ENCODE measurements at places on chromosomes 2 and 18.
A peak's percentile ranks its signal among the peaks of the same experiment; 100 is the strongest.

DNA sequence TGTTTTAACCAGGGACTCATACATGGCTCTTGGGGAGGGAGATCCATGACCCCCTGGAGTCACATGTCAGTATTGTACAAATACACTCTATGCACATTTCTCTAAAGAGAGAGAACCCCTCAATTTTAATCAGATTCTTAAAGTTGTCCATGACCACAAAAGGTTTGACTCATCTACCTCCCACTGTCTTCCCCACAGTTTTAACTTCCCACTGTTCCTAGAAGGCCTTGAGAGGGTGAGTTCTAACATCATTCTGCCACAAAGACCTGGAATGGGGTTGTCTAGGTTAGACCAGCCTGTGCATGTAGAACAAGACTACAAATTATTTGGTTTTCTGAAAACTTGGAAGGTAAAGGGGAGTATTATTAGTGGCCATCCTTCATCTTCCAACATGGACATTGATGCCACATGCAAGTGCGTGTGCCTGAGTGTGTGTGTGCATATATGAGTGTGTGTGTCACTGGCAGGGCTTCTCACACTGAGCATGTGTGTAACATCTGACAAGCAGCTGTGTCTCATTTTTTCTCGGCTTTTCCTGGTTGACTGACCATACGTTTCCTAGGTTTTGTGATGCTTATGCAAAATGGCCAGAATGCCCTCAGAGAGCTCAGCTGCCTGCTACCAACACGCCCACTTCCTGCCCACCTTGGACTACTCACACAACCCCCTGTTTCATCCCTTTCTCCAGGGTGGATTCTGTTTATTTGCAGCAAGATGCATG lies 94.6 kb upstream of the LGALSL start:
- peak; percentile 70 for DNase-seq

- DNase-seq: no peak
Observed at GRCh38 chr2:215479121-215479520, 43.3 kb upstream of the FN1 start.

DNA sequence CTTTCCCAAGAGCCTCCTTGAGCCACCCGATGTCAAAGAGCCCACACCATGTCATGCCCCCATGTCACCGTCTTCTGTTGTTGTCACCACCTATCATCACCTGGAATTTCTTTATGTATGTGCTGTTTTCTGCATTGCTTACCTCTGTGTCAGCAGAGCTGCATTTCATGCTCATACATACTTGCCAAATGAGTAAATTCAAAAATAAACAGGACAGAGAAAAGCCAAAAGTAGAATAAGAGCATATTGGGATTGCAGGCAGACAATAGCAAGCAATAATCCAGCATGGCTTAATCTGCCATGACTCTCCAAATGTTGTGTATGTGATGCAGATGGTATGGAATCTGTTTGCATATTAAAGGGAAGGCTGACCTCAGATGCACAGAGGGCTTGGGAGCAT lies 15.3 kb upstream of the RGPD4 start:
- DNase-seq: no peak

GRCh38 chr2:236167297-236168109 lies 683 bp downstream of the GBX2 start:
- DNase-seq: no peak

DNA sequence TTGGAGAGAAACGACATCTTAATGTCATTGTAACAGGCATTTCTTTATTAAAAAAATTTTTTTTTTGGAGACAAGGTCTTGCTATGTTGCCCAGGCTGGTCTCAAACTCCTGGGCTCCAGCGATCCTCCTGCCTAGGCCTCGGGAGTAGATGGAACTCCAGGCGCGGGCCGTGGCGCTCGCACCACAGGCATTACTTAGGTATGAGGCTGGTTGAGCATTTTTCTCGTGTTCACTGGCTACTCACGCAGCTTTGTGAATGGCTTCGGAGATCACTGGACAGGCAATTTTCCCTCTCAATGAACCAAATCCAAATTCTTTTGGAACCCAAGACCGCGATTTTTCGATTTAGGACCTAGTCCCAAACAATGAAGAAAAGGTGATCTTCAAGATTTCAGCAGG lies 795 bp upstream of the TCF7L1 start:
- no peak for DNase-seq

DNA sequence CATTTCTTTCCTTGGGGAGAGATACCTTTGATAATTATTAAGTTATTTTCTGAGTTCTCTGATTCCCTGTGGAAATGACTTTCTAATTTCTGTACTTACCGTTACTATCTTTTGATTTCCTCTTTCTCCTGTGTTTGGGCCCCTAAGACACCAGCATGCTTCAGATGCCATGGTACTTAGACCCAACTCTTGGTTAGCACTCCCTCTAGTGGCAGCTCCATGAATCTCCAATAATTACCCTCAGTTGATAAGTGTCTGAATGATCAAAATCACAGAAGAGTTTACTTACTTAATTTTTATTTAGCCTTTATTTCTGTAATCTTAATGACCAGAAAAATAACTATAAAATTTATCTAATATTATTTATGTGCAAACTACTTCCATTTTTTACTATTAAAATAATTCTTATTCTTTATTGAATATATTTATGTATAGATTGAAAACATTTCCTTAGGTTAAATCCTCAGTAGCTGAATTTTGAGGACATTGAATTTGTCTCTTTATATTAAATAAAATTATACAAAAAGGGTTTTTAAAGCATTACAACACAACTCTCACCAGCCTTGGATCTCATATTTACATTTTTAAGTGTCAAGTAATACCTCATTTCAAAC lies 300.4 kb downstream of the KCNS3 start:
- DNase-seq: peak; percentile 40

DNA sequence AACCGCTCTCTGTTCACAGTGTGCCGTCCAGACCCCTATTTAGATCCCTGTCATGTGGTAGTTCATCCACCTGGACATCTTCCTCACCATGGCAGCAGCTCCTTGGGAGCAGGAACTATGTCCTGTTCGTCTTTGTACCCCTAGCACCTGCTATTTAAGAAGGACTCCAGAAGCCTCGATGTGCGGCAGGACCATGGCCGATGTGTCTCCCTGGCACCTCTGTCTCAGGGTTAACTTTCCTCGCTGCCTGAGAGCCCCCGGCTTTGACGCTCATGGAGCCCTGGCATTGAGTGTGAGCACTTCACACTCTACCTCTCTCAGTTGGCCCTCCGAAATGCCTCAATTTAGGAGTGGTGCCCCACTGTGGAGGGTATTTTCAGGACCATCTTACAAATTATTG lies 152.0 kb downstream of the FAM210A start:
- DNase-seq: no peak

- no peak for DNase-seq
Observed at GRCh38 chr2:240662681-240663080, 20.0 kb downstream of the AQP12B start.

GRCh38 chr2:216490061-216490460 lies 8.6 kb upstream of the RPL37A start:
- peak; percentile 53 for DNase-seq

DNA sequence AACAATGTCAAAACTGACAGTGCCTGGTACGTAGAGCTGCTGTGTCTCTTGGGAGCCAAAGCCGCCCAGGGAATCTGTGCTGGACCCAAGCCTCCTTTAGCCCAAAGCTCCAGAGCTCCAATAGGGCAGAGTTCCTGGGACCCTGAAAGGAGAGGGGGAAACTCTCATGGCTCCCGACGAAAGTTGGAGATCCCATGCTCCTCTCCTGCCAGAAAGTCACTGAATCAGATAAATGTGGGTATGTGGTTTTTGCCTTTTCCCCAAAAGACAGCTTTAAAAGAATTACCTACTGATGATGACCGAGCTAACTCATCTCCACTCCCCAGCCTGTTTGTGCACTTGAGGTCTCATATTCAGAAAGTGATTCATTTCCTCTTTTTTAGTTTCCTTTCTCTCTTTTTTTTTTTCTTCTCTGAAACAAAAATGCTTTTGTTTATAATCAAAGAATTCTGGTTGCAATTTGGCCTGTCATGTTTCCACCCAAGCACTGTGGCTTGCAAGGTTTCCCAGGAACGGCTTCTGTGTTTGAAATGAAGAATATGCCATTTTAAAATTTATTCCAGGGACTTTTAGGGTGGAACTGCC lies 14.1 kb upstream of the PMAIP1 start:
- peak; percentile 82 for DNase-seq

GRCh38 chr18:26022585-26022984 lies 67.8 kb downstream of the SS18 start:
- DNase-seq: no peak

GRCh38 chr18:6810191-6810590 lies 80.7 kb downstream of the ARHGAP28 start:
- no peak for DNase-seq

- DNase-seq: no peak
Observed at GRCh38 chr2:157244691-157245090, 12.8 kb upstream of the GALNT5 start.

- DNase-seq: no peak
Observed at GRCh38 chr18:13528739-13529392, 197.5 kb downstream of the FAM210A start.

DNA sequence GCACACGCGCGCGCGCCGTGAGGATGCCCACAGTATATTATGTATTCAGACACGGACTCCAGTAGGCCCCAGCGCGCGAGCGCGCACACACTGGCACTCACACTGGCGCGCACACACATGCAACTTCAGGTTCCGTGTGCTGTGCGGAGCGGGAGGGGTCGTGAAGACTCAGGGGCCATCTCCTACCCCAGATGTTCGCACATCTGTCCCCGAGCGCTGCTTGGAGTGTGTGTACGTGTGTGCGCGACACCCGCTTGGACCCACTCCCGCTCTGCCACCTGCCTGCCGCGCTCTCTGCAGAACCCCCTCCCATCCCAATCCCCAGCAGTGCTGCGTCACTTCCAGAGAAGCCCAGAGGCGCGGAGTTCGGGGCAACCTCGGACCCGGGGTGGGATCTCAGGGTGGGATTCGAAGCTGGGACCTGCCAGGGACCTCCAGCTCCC lies 2.6 kb downstream of the NRP2 start:
- no peak for DNase-seq

DNA sequence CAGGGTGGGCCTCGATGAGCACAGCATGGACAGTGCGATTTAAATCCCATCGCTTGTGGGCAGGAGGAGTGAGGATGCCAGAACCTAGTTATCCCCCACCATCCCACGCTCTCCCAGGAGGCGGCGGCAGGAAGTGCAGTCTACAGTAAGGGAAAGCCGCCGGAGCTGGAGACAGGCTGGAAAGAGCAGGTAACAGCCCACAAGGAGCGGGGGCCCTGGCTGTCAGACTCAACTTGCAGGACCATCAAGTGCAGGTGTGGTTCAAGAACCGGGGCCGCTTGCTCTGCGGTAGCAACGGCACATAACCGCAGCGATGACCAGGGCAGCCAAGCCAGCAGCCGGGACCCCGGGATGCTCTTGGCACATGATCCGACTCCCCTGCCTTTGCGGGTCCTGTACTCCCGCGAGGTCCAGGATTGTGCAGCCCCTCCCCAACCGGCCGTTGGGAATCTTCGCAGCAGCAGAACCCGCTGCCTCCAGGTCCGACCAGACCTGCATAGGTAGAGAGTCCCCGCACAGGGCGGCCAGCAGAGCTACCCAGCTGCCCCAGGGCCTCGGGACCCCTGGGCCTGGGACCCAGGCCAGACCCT lies 82.1 kb downstream of the BIN1 start:
- DNase-seq: peak; percentile 11

- DNase-seq: no peak
Observed at GRCh38 chr2:214465363-214466146, 54.7 kb downstream of the VWC2L start.

- DNase-seq: no peak
Observed at GRCh38 chr2:37600735-37601134, 70.7 kb downstream of the CDC42EP3 start.

DNA sequence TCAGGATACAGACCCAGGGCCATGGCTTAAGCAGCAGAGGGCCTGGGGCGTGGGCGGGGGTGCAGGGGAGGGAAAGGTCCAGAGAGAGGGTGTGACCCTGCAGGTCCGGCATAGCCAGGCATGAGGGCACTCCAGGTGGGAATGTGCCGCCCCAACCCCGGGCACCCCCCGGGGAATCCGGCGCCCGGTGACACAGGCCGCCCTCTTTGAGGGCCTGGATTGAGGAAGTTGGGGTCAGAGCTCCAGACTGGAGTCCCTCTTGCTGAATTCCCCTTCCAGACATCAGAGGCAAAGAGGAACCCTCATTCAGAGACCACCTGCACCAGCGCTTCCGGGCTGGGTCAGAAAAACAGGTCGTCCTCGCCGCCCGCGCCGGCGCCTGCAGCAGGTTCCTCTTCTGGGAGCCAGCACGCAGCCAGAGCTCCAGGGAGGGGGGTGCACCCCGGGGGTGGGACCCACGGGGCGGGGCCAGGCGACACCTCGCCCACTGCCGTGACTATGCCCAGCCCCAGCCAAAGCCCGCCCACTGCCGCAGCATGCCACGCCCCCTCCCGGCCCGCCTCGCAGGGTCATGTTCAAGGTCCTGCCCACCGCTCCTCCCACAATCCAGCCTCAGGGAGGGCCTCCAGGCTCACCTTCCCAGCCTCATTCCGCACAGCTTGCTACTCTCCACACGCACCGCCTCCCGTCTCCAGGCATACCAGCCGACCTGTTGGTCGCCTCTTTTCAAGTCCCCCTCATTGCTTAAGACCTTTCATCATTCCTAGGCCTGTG lies 98.3 kb upstream of the ID2 start:
- DNase-seq: no peak

DNA sequence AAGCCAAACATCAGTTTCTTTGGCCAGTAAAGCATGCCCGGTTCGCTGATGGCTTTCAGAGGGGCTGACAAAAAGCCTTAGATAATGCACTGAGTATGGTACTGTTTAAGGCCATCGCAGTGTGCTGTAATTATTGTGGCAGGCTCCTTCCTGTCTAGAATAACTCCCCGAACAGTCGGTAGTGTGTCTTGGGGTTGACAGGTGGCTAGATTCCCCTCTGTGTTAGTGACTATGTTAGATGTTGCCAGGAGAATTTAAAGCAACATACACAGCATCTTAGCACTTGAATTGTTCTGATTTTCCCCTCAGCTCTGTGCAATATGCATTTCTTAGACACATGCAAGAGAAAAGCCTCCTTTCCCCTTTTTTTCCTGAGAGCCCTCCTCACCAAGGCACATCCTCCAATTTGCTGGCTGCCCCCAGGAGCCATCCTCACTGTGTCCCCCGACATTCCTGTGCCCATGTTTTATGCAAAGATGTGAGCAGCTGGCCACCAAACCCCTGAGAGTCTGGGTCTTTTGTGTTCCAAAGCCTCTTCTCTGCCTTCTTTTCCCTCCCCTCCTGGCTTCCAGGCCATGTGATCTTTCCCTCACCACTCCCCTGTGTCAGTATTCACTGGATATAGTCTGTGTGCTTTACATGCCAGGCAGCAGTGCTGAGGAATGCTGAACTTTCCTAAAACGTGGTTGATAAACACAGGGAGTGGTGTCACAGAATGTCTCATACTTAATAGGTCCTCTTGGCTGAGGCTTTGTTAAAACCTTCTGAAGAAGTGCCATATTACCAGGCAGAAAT lies 331.5 kb downstream of the HRH4 start:
- DNase-seq: no peak
